ENCODE measurements at places on chromosomes 6 and 20. TPM values are rescaled to one million over a fixed set of nuclear protein-coding genes. Genes with fewer than 3 reads are reported as not detected.

DNA sequence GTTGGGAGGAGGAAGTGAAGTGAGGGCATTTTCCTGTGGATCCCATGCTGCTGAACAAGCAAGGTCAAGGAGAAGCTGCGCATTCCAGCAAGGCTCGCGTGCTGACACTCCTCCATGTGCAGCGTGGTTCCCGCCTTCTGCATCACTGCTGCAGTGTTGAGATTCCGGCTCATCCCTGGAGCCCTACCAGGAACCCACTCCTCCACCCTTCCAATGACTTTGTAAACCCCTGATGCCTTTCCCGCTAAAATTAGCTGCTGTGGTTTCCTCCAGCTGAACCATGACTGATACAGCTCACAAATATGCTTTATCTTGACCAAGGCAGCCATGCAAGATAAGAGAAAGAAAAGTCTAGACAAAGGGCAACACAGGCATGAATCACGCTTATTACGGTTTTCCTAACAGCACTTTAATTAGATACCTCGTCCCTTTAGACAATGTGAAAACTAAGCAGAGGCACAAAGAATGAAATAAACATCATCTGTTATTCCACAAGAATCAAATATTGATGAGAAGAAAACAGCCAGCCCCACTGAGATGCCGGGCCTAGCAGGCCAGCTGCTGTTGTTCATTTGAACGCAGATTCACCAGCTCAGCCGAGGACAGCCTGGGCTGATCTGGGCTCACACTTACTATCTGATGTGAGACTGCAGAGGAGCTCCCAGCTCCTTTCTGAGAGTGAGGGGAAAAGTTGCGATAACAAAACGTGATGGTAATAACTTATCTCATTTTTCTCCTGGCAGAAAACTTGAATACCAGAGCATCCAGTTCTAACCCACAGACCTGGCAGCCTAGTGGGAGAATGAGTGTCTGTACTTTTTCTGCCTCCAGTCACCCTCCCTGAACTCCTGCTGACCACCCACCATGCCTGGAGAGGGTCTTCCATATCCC lies 14.2 kb upstream of the BNIP5 start:
- H3K4me1 ChIP-seq, result no peaks in the 10 kb centered on the region
- no peak overlapping the region for H3K4me3 ChIP-seq
- no peaks in the 10 kb centered on the region for H3K36me3 ChIP-seq
- no peaks in the 10 kb centered on the region for H3K27me3 ChIP-seq
- no peak overlapping the region for H3K27ac ChIP-seq
- no peak for DNase-seq

Gene LAMA5
- total RNA-seq, result 30.3 TPM

DNA sequence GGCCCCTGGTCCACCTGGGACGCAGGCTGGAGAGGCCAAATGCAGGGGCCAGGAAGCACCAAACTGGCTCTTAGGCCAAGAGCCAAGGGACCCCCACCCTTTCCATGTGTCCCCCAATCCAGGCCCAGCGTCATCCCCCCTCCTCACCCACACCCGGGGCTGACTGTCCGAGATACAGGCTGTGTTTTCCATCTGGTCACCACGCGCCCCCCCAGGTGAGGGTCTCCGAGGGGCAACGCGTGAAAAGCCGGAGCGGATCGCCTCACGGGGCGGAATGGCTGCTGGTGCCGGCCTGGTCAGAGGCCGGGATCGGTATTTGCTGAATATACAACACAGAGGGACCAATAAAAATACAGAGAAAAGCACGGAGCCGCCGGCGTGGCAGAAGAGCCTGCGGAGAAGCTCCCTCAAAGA lies 5.2 kb upstream of the ABHD16B start:
- H3K4me1 ChIP-seq, result no peaks in the 10 kb centered on the region
- H3K36me3 ChIP-seq, result no peaks in the 10 kb centered on the region
- no peak overlapping the region for H3K4me3 ChIP-seq
- no peak overlapping the region for H3K27ac ChIP-seq
- H3K27me3 ChIP-seq, result no peaks in the 10 kb centered on the region

- DNase-seq, result peak; percentile 62
- H3K4me3 ChIP-seq, result no peak overlapping the region
- peak overlapping the region; percentile 34 for H3K27ac ChIP-seq
- H3K4me1 ChIP-seq, result peaks cover 54% of the 10 kb centered on the region
- no peaks in the 10 kb centered on the region for H3K27me3 ChIP-seq
These were observed 9.2 kb downstream of the PEDS1 start for GRCh38 chr20:50144362-50144761.

Gene CDK5RAP1
- total RNA-seq, result 13.6 TPM

Gene SERPINB1
- 36.9 TPM for total RNA-seq

- DNase-seq, result no peak
- no peaks in the 10 kb centered on the region for H3K36me3 ChIP-seq
- no peak overlapping the region for H3K27ac ChIP-seq
- no peak overlapping the region for H3K4me3 ChIP-seq
These were observed 219.8 kb upstream of the ARID1B start for GRCh38 chr6:156557251-156557910.

GRCh38 chr6:45386501-45386900 lies 8.8 kb upstream of the SUPT3H start:
- H3K27ac ChIP-seq, result no peak overlapping the region
- H3K4me3 ChIP-seq, result no peak overlapping the region
- no peak for DNase-seq
- H3K4me1 ChIP-seq, result no peaks in the 10 kb centered on the region
- no peaks in the 10 kb centered on the region for H3K36me3 ChIP-seq

Gene ACTR5
- 3.3 TPM for total RNA-seq

GRCh38 chr6:86147859-86148258 lies 505.2 kb upstream of the SYNCRIP start:
- DNase-seq, result no peak
- H3K4me3 ChIP-seq, result no peak overlapping the region
- H3K27ac ChIP-seq, result no peak overlapping the region
- no peaks in the 10 kb centered on the region for H3K36me3 ChIP-seq

Gene PROKR2
- not detected for total RNA-seq

Gene ULBP1
- 0.12 TPM for total RNA-seq

Gene HLA-E
- total RNA-seq, result 116 TPM

GRCh38 chr6:113381959-113382358 lies 475.2 kb upstream of the MARCKS start:
- H3K4me3 ChIP-seq, result no peak overlapping the region
- no peak for DNase-seq
- no peaks in the 10 kb centered on the region for H3K36me3 ChIP-seq
- no peak overlapping the region for H3K27ac ChIP-seq

- H3K36me3 ChIP-seq, result no peaks in the 10 kb centered on the region
- no peak for DNase-seq
- no peaks in the 10 kb centered on the region for H3K4me1 ChIP-seq
- H3K27me3 ChIP-seq, result no peaks in the 10 kb centered on the region
- H3K4me3 ChIP-seq, result no peak overlapping the region
These were observed 8.3 kb downstream of the KIF3B start for GRCh38 chr20:32285621-32286371.

Data from right lobe of liver (tissue), 6 donors.